ENCODE measurements at places on chromosomes 7 and 10.

DNA sequence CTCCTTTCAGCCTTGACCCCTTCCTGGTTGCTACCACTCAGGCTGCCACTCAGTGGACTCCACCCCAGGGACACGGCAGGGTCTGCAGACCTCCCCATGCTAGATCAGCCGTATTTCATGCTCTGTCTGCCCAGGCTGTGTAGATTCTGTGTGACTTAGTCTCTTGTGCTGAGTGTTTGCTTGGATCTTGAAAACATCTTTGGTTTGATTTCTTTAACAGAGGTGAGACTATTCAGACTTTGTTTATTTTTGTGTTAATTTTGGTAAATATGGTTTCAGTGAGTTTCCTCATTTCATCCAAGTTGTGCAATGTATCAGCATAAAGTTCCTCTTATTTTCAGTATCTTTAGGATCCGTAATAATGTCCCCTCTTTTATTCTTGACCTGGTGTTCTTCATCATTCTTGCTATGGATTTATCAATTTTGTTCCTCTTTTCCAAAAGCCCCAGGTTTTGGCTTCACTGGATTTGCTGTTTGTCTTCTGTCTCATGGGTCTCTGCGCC, 21.2 kb upstream of the PWWP2B start:
- H3K4me3 ChIP-seq: no peak overlapping the region
- no peak overlapping the region for H3K27ac ChIP-seq
- DNase-seq: no peak
- no peaks in the 10 kb centered on the region for H3K27me3 ChIP-seq
- no peaks in the 10 kb centered on the region for H3K36me3 ChIP-seq

GRCh38 chr10:60605476-60605875, 172.8 kb upstream of the CDK1 start:
- H3K27ac ChIP-seq: no peak overlapping the region
- DNase-seq: no peak
- no peaks in the 10 kb centered on the region for H3K36me3 ChIP-seq
- no peaks in the 10 kb centered on the region for H3K27me3 ChIP-seq

GRCh38 chr10:119243488-119243887, 36.1 kb downstream of the GRK5 start:
- H3K27ac ChIP-seq: no peak overlapping the region
- no peak for DNase-seq
- no peaks in the 10 kb centered on the region for H3K36me3 ChIP-seq
- no peaks in the 10 kb centered on the region for H3K4me1 ChIP-seq
- no peaks in the 10 kb centered on the region for H3K27me3 ChIP-seq

GRCh38 chr10:35526746-35527145, 78.4 kb upstream of the GJD4 start:
- no peaks in the 10 kb centered on the region for H3K27me3 ChIP-seq
- H3K27ac ChIP-seq: no peak overlapping the region
- no peaks in the 10 kb centered on the region for H3K4me1 ChIP-seq
- H3K4me3 ChIP-seq: no peak overlapping the region

DNA sequence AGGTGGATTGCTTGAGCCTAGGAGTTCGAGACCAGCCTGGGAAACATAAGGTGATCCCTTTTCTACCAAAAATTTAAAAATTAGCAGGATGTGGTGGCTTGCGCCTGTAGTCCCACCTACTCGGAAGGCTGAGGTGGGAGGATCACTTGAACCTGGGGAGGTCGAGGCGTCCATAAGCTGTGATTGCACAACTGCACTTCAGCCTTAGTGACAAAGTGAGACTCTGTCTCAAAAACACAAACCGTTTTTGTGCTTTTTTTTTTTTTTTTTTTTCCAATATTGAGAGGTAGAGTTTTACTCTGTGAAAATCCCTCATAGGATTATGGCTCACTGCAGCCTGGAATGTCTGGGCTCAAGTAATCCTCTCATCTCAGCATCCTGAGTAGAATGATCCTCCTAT, 14.1 kb downstream of the CCAR1 start:
- peaks cover 93% of the 10 kb centered on the region for H3K36me3 ChIP-seq
- no peaks in the 10 kb centered on the region for H3K27me3 ChIP-seq

DNA sequence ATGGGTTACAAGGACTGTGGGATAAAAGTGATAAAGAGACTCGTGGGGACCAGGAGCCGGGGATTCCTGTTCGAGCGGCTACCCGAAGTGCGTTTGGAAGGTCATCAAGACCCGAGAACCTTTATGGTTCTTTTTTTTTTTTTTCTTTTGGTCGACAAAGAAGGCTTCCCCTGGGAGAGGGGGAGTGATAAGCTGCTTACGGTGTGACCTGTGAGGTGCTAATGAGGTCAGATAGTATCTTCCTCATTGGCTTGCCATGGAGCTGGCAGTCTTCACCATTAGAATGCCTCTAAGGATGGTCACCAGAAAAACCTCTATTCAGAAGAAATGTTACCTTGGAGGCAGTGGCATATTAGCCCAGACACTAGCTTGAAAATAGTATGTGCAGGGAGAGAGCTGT, 92.3 kb upstream of the STEAP4 start:
- no peaks in the 10 kb centered on the region for H3K36me3 ChIP-seq
- no peak overlapping the region for H3K4me3 ChIP-seq
- no peaks in the 10 kb centered on the region for H3K27me3 ChIP-seq
- no peaks in the 10 kb centered on the region for H3K4me1 ChIP-seq
- DNase-seq: no peak
- H3K27ac ChIP-seq: no peak overlapping the region

GRCh38 chr7:7769710-7770627, 51.6 kb upstream of the RPA3 start:
- H3K36me3 ChIP-seq: no peaks in the 10 kb centered on the region
- DNase-seq: no peak
- H3K4me1 ChIP-seq: peaks cover 17% of the 10 kb centered on the region
- H3K27me3 ChIP-seq: no peaks in the 10 kb centered on the region

- no peak for DNase-seq
- H3K36me3 ChIP-seq: peaks cover 18% of the 10 kb centered on the region
- no peaks in the 10 kb centered on the region for H3K4me1 ChIP-seq
- H3K4me3 ChIP-seq: no peak overlapping the region
- H3K27ac ChIP-seq: no peak overlapping the region
- H3K27me3 ChIP-seq: no peaks in the 10 kb centered on the region
Observed at GRCh38 chr10:114987995-114988394, 50.0 kb downstream of the TRUB1 start.

DNA sequence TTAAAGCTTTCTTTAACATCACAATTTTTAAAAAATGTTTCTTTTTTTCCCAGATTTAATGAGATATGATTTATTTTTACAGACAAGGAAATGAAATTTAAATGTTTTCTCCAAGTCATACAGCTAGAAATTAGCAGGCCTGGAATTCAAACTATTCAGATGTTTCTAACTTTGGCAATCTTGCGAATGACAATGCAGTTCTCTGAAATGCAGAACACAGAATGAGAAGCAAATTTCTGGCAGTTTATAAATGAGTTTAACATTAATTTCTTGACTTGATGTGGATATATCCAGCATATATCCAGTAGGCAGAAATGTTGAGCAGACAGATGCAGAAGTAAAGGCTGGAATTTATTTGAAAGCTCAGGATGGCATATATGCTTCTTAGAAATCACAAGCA, 227.5 kb downstream of the THSD7A start:
- no peak overlapping the region for H3K4me3 ChIP-seq
- no peak overlapping the region for H3K27ac ChIP-seq
- no peaks in the 10 kb centered on the region for H3K4me1 ChIP-seq
- no peaks in the 10 kb centered on the region for H3K27me3 ChIP-seq
- no peaks in the 10 kb centered on the region for H3K36me3 ChIP-seq

DNA sequence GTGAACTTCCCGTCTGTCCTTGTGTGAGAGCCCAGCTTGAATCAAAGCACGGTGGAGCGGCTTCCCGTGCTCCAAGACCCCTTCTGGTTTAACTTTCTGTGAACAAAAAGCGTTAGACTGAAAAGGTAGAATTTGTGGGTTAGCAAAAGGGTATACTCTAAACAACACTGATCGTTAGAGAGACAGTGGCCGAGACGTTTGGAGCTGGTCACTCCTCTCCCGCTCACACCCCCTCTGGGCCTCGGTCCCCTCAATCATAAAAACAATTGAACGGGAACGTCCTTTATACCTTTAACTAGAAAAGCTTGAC, 502 bp downstream of the PRKRIP1 start:
- H3K36me3 ChIP-seq: peaks cover 50% of the 10 kb centered on the region
- H3K27ac ChIP-seq: peak overlapping the region; percentile 78
- H3K27me3 ChIP-seq: no peaks in the 10 kb centered on the region
- H3K4me1 ChIP-seq: peaks cover 19% of the 10 kb centered on the region

GRCh38 chr7:147775516-147776284, 814.9 kb upstream of the C7orf33 start:
- no peak overlapping the region for H3K4me3 ChIP-seq
- H3K27ac ChIP-seq: no peak overlapping the region
- no peaks in the 10 kb centered on the region for H3K27me3 ChIP-seq
- no peaks in the 10 kb centered on the region for H3K4me1 ChIP-seq
- H3K36me3 ChIP-seq: no peaks in the 10 kb centered on the region

DNA sequence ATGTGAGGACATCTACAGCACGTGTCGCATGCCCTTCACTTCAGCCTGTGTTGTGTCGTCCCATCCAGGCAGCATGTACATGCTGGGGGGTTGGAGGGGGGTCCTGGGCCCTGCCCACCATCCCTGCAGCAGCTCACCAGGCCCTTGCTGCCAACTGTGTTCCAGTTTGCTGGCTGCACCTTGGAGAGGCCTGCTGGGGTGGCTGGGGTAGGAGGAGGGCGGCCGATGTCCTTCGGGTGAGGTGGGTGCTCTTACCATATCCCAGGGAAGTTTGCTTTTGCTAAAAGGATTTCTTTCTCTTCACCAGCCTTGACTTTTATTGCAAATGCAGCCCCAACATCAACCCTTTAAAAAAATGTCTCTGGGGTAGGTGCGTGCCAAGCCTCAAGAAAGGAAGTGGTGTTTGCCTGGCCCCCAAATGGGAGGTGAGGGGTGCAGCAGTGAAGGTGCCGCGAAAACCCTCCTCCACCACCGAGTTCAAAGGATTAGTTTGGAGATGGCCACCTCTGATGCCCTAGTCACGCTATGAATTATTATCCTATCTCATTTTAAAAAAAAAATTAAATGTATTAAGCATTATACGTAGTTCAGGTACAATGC, 165.8 kb upstream of the KLF6 start:
- no peaks in the 10 kb centered on the region for H3K27me3 ChIP-seq
- H3K27ac ChIP-seq: peak overlapping the region; percentile 95
- H3K36me3 ChIP-seq: no peaks in the 10 kb centered on the region
- no peak overlapping the region for H3K4me3 ChIP-seq
- peaks cover 58% of the 10 kb centered on the region for H3K4me1 ChIP-seq

DNA sequence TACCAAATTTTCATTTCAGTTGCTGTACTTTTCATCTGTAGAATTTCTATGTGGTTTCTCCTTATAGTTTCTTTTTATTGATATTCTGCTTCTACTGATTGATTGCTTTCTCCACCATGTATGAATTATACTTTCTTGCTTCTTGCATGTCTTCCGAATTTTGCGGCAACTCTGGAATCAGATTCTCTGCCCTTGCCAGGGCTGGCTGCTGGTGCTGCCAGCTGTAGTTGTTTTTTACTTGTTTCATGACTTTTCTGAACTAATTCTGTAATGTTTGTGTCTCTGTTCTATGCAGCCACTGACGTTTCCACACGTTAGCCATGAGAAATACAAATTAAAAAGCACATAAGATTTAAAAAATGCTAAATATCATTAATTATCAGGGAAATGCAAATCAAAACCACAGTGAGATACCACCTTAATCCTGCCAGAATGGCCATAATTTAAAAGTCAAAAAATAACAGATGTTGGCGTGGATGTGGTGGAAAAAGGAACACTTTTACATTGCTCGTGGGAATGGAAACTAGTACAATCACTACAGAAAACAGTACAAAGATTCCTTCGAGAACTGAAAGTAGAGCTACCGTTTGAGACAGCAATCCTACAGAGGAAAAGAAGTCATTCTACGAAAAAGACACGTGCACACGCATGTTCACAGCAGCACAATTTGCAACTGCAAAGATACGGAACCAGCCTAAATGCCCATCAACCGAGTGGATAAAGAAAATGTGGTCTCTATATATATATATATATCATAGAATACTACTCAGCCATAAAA, 51.5 kb downstream of the MAD1L1 start:
- H3K4me1 ChIP-seq: no peaks in the 10 kb centered on the region
- H3K27ac ChIP-seq: no peak overlapping the region
- DNase-seq: no peak
- H3K27me3 ChIP-seq: no peaks in the 10 kb centered on the region
- peaks cover 24% of the 10 kb centered on the region for H3K36me3 ChIP-seq

DNA sequence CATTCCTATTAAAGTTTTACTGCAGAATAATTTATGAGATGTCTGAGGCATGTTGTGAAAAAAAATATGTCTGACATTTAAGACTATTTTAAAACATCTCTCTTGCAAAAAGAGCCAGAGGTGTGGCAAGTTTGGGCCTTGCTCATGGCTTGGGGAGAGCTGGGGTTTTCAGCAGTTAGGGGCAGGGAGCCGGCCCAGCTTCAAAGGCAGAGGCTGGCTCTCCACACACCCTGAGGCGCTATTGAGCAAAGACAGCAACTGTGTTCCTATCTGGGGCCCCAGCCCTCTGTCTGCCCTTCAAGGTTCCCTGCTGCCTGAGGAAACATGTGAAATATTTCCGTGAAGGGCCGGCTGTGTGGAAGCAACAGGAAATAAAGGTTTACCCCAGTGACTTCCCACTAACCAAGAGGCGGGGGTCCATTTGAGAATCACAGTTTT, 94.0 kb downstream of the SORBS1 start:
- no peaks in the 10 kb centered on the region for H3K4me1 ChIP-seq
- H3K27me3 ChIP-seq: peaks cover 9% of the 10 kb centered on the region
- no peak for DNase-seq
- no peak overlapping the region for H3K4me3 ChIP-seq
- no peaks in the 10 kb centered on the region for H3K36me3 ChIP-seq
- no peak overlapping the region for H3K27ac ChIP-seq

- no peaks in the 10 kb centered on the region for H3K27me3 ChIP-seq
- no peak overlapping the region for H3K27ac ChIP-seq
- peaks cover 69% of the 10 kb centered on the region for H3K36me3 ChIP-seq
- no peak overlapping the region for H3K4me3 ChIP-seq
Observed at GRCh38 chr7:76065016-76065612, 17.2 kb downstream of the MDH2 start.

DNA sequence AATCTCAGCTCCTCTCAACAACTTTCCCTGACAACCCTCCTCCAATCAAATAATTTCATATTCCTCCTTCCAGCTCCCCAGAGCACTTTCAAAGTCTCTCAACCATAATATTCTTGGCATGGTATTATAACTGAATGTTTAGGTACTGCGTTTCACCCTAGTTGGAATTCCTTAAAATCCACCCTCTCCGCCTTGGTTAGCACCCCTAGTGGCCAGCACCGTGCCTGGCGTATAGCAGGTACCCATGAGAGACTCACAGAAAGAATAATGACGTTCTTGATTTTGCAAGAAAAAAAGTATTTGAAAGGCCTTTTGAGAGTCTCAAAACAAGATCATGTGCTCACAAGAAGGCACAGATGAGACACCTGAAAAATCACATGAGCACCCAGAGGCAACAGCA, 50.9 kb downstream of the GLI3 start:
- no peak overlapping the region for H3K27ac ChIP-seq
- DNase-seq: no peak
- no peak overlapping the region for H3K4me3 ChIP-seq
- H3K36me3 ChIP-seq: no peaks in the 10 kb centered on the region
- H3K27me3 ChIP-seq: no peaks in the 10 kb centered on the region

GRCh38 chr7:16411391-16411790, 9.9 kb downstream of the CRPPA start:
- no peaks in the 10 kb centered on the region for H3K36me3 ChIP-seq
- H3K4me3 ChIP-seq: no peak overlapping the region
- DNase-seq: no peak
- H3K27ac ChIP-seq: no peak overlapping the region

GRCh38 chr10:118926441-118926840, 103.1 kb upstream of the NANOS1 start:
- H3K4me1 ChIP-seq: no peaks in the 10 kb centered on the region
- H3K36me3 ChIP-seq: no peaks in the 10 kb centered on the region
- no peak for DNase-seq
- peaks cover 5% of the 10 kb centered on the region for H3K27me3 ChIP-seq
- no peak overlapping the region for H3K27ac ChIP-seq

All from DND-41 (cell line).